Dermis microvascular lymphatic vessel endothelial cell (primary cell): ENCODE measurements at places on chromosomes 1 and 21. TPM values are rescaled to one million over a fixed set of nuclear protein-coding genes. Genes with fewer than 3 reads are reported as not detected.

AMY1C gene
- total RNA-seq: not detected in 2 replicates

GRCh38 chr1:89310976-89311375, 38.3 kb upstream of the GBP5 start:
- DNase-seq: no peak

ADCY10 gene
- total RNA-seq: under 0.01 and 0.13 TPM in 2 replicates

TMEM240 gene
- 1.0 and 1.4 TPM in 2 replicates for total RNA-seq

GRCh38 chr1:203342192-203342940, 8.6 kb downstream of the FMOD start:
- no peak for DNase-seq

DNA sequence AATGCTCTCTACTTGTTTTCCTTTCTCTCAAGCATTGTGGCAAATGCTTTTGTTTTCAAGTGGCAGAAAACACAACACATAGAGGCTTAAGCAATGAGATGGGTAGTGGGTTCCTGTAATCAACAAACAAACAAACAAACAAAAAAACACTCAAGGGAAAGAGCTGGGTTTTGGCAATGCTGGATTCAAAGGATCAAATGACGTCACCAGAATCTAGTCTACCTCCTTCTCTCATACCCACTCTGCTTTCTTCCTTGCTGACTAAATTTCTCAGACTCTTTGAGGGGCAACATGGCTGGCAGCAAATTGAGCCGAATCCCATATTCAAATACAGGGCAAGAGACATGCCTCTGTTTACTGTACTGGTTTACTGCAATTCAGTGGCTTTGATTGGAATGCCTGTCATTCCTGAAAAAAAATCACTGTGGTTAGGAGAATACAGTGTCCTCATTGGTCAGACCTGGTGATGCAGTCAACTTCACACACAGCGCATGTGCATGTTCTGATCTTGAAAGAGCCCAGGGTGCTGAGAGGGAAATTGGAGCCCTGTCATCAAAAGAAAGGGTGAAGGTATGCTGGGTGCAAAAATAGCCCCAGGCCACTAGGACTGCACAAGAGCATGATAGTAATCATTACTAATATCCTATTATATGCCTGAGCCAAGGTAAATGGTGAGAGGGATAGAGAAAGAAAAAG, 356.2 kb downstream of the KCTD3 start:
- no peak for DNase-seq

GRCh38 chr1:116853680-116854402, 55.9 kb upstream of the PTGFRN start:
- peak; percentile 63 for DNase-seq

GRCh38 chr1:223076362-223076761, 66.7 kb downstream of the TLR5 start:
- no peak for DNase-seq

DNA sequence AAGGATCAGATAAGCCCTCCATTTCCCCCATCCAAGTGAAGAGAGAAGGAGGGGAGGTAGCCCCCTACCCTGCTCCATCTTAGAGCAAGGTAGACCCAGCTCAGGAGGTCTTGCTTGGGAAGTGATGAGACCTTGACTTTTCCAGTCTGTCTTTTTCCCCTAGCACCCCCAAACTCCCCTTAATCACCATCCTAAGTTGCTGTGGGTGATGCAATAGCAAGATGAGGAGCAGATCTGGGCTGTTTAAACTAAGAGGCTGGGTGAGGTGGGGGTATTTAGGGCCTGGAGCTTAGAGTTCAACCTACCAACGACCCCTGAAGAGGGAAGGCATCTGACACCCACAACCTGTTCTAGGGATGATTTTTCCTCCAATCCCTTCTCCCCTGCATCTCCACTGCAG, 1.7 kb downstream of the ATP1A2 start:
- DNase-seq: no peak

DNA sequence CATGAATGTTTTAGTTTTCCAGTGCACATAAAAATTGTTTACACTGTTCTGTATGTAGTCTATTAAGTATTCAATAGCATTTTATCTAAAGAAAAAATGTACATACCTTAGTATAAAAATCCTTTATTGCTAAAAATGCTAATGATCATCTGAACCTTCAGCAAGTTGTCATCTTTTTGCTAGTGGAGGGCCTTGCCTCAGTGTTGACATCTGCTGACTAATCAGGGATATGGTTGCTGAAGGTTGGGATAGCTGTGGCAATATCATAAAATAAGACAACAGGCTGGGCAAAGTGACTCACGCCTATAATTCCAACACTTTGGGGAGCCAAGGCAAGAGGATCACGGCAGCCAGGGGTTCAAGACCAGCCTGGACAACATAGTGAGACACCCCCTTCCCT, 9.0 kb downstream of the DYNLT5 start:
- DNase-seq: peak; percentile 34

CDK18 gene
- total RNA-seq: 0.25 and 0.39 TPM in 2 replicates

DNA sequence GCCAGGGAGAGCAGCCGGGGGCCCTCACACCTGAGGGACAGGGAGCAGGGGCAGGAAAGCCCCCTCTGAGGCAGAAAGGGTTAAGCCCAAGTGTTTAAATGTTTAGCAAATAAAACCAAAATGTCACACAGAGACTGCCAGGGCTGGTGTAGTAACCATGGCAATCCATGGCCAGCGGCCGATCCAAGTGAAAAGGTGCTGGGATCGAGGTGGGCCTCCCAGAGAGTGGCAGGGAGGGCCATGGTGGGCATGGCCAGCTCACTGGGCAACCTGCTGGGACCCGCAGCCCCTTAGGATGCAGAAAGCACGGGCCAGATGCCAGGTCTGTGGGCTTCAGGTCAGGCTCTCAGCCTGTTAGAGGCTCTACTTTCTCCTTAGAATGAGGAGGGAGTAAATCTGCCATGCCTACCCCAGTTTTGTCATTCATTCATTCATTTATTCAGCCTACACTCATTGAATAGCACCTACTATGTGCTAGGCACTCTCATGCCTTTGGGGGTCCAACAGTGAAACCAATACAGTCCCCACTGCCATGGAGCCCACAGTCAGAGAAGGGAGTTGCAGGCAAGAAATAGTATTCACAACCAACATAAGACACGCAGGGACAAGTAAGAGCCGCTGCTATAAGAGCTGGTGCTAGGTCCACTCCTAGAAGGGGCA, 56.1 kb downstream of the KCNN3 start:
- no peak for DNase-seq

REN gene
- 0.13 TPM in 1 of 2 replicates, not detected in the other for total RNA-seq

GRCh38 chr1:56469640-56470371, 109.6 kb downstream of the PLPP3 start:
- no peak for DNase-seq

- peak; percentile 95 for DNase-seq
These were observed 5.7 kb downstream of the ARHGEF19 start for GRCh38 chr1:16206547-16207317.

DNA sequence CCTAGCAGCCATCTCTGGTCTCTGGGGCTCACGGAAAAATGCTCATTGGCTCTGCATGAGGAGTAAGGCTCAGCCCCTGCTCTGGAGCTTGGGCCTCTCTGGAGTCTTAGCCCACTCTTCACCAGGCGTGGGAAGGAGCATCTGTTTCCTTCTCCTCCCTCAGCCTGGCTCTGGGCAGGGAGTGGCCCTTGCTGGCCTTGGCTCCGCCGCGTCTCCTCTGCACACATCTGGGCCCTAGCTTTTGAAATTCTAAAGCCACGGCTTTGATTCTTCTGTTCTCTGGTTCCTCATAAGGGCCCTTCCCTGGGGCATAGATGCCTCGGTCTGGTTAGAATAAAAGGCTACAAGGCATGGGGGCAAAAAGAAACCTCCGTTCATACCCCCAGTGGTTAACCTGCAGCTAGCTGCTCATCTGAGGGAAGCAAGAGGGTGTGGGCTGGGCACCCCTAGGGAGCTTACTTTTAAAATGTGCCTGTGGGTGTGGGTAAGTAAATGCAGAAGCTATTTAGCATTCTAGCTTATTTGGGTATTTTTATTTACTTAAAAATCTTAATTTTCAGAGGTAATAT, 145.6 kb downstream of the CAMTA1 start:
- no peak for DNase-seq

CTSK gene
- 0.51 and 0.63 TPM in 2 replicates for total RNA-seq

GRCh38 chr1:245678860-245679411, 524.2 kb downstream of the KIF26B start:
- no peak for DNase-seq

DNA sequence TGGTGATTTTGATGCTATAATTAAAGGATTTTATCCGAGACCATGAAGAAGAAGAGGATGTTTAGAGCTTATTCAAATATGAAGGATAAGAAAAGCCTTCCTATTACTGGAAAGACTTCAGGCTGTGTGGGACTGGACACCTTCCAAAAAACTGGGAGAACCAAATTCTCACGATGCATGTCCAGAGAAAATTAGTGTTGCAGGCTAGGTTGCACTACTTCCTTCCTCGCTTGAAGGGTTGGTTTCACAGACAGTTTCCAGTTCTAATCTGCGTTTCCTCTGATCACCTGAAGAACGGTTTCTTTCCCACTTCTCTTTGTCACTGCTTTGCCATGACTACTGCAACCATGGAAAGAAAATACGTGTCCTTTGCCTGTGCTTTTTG, 2.0 kb downstream of the MTARC2 start:
- DNase-seq: no peak

GRCh38 chr1:27886353-27886679, 14.0 kb downstream of the THEMIS2 start:
- DNase-seq: no peak

CYP4B1 gene
- not detected in 2 replicates for total RNA-seq

PRAMEF1 gene
- total RNA-seq: not detected in 2 replicates

- peak; percentile 66 for DNase-seq
These were observed 14.6 kb downstream of the RAB7B start for GRCh38 chr1:205988585-205988995.

DNA sequence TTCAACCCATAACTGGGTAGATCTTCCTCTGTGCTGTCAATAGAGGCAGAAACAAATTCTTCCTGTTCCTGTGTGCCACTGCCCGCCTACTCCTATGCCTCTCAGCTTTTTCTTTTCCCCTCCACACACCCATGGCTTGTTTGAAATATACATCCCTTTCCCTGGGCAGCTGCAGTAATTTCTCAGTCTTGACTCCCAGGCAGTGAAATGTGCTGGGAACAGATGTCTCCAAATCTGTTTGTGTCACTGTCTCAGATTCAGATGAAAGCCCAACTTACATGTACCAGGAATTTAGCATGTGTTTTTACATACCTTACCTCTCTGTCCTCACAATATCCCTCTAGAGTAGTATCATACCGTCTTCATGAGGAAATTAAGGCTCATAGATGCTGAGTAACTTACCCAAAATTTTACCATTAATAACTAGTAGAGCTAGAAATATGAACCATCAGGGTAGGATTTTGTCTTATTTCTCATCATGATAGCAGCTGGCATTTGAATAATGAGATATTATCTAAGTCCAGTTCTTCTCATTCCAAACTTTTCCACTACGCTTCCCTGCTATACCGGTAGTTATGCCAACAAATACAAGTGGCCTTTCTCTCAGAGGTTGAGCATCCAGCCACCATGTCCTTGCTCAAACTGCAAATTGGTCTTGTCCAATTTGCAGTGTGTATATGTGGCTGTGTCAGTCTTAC, 4.7 kb upstream of the VASH2 start:
- no peak for DNase-seq

DNA sequence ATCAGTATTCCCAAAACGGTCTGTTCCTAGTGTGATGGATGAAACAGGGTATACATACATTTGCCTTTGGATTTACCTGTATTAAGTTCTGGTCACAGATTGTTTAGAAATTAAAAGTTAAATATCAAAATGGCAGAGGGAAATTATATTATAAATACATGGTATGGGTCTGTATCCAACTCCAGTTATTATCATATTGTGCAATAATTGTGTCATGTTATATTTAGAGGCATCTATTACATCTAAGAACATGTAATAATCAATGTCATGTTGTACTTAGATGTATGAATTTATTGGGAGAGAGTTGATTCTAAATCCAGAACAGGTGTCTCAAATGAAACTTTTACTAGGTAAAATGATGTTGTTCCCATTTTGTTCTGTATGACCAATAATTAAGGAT, 79.6 kb downstream of the SNX7 start:
- DNase-seq: no peak

DNA sequence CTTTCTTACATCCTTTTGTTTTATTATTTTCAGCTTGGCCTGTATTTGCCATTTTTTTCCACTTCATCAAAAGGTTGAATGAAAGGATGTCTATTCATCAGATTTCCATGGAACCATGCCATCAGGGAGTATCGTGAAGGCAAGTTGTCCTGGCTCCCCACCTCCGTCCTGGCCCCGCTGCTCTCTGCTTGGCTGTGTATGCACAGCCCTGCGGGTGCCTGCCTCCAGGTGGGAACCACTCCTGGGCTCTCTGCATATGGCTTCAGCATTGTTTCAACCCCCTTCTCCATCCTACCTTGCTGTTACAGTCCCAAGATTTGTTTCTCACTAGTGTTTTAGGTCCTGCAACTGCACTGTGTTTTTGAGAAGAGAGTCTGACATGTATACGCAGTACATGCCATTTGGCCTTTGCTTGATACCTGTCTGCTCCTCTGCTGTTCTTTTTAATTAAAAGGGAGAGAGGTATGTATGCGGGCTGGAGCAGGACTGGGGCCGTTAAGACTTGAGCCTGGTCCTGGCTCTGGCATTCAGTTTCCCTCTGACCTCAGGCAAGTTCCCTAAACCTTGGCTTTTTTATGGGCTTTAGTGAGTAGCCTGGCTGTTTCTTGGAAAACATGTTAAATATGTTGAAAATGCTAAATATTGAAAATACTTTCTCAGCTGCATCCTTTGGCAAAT, 69.9 kb upstream of the GCLM start:
- DNase-seq: no peak

CHODL gene
- 0.13 TPM in 2 replicates for total RNA-seq

- DNase-seq: no peak
These were observed 720 bp downstream of the SUSD4 start for GRCh38 chr1:223363057-223363855.

OR2T29 gene
- not detected in 2 replicates for total RNA-seq

PIK3R3 gene
- 16.3 and 18.3 TPM in 2 replicates for total RNA-seq

LCE2C gene
- not detected in 2 replicates for total RNA-seq

DNA sequence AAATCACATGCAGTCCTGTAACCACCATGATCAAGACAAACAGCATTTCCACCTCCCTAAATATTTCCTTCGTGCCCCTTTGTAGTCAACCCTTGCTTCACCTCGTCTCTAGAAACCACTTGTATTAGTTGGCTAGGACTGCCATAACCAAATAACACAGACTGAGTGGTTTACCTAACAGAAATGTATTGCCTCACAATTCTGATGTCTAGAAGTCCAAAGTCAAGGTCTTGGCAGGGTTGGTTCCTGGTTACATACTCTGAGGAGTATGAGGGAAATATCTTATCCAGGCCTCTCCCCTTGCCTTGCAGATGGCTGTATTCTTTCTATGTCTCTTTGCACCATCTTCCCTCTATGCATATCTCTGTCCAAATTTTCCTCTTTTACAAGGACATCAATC, 23.3 kb upstream of the FRRS1 start:
- no peak for DNase-seq

FMN2 gene
- under 0.01 TPM in 1 of 2 replicates, not detected in the other for total RNA-seq

TRMT13 gene
- 6.3 and 6.7 TPM in 2 replicates for total RNA-seq
